Activated naive CD8-positive, alpha-beta T cell treated with anti-CD3 and anti-CD28 coated beads, Interleukin-2, amount 10 ng/mL, durations not matched to agents 7 days and 5 days (primary cell): ENCODE measurements at places on chromosomes 5 and 9. TPM values are rescaled to one million over a fixed set of nuclear protein-coding genes. Genes with fewer than 3 reads are reported as not detected.
A peak's percentile ranks its signal among the peaks of the same experiment; 100 is the strongest.

GRCh38 chr9:32644698-32645097 lies 9.2 kb upstream of the TAF1L start:
- H3K27ac ChIP-seq = no peak overlapping the region
- peaks cover 11% of the 10 kb centered on the region for H3K27me3 ChIP-seq
- H3K36me3 ChIP-seq = no peaks in the 10 kb centered on the region
- no peak overlapping the region for H3K4me3 ChIP-seq
- DNase-seq = no peak
- H3K4me1 ChIP-seq = no peaks in the 10 kb centered on the region

DNA sequence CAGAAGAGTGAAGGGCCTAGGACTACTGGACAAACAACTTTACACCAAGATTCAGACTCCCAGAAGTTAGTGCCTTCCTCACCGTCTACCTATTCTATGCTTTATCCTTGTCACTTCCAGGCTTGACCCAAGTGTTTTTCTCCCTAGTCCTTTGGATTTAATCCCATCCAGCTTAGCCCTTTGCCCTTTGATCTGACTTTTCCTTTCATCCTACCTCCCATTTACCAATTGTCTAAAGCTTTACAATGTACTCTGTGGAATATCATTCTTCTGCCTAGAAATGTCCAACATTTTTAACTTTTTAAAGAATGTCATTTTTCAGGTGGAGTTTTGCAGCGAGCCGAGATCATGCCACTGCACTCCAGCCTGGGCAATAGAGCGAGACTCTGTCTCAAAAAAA lies 292.1 kb downstream of the EPB41L4A start:
- H3K27me3 ChIP-seq = peaks cover 15% of the 10 kb centered on the region
- H3K4me1 ChIP-seq = no peaks in the 10 kb centered on the region
- H3K36me3 ChIP-seq = no peaks in the 10 kb centered on the region

DNA sequence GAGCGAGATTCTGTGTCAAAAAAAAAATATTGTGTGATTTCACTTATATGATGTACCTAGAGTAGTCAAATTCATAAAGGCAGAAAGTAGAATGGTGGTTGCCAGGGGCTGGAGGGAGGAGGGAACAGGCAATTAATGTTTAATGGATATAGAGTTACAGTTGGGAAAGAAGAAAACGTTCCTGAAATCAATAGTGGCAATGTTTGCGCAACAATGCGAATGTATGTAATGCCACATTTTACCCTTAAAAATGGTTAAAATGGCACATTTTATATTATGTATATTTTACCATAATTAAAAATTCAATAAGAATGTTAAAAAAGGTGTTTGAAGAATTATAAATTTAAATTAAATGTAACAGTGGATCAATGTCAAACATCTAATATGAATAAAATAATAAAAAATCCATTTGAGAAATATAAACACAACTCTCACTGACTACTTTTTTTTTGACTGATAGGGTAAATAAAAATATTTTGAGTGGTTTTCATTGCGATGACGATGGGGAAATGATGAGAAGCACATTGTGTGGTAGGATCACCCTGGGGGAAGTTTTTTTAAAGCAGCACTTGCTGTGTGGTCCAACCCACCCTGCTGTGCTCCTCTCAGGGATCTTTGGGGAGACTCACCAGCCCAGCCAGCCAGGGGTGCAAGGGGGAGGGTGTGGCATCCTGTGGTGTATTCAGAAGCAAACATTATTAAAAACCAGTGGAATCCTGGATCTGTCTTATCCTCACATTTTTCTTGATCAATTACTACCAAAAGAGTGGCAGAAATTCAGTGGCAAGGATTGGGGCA lies 4.3 kb downstream of the FYB1 start:
- H3K4me1 ChIP-seq = peaks cover 63% of the 10 kb centered on the region
- DNase-seq = no peak
- H3K36me3 ChIP-seq = no peaks in the 10 kb centered on the region
- peak overlapping the region; percentile 76 for H3K4me3 ChIP-seq
- H3K27me3 ChIP-seq = no peaks in the 10 kb centered on the region

GRCh38 chr9:87464110-87464991 lies 33.3 kb upstream of the DAPK1 start:
- no peak overlapping the region for H3K27ac ChIP-seq
- H3K27me3 ChIP-seq = no peaks in the 10 kb centered on the region
- H3K4me1 ChIP-seq = no peaks in the 10 kb centered on the region
- no peak overlapping the region for H3K4me3 ChIP-seq
- no peak for DNase-seq

- no peak overlapping the region for H3K27ac ChIP-seq
- no peaks in the 10 kb centered on the region for H3K36me3 ChIP-seq
- no peaks in the 10 kb centered on the region for H3K27me3 ChIP-seq
- DNase-seq = no peak
- H3K4me3 ChIP-seq = no peak overlapping the region
These were observed 150.1 kb downstream of the ATPSCKMT start for GRCh38 chr5:10099548-10099947.

- no peak overlapping the region for H3K4me3 ChIP-seq
- H3K27me3 ChIP-seq = peaks cover 28% of the 10 kb centered on the region
- no peaks in the 10 kb centered on the region for H3K36me3 ChIP-seq
- no peaks in the 10 kb centered on the region for H3K4me1 ChIP-seq
These were observed 7.6 kb upstream of the IRX4 start for GRCh38 chr5:1890296-1890695.

DNA sequence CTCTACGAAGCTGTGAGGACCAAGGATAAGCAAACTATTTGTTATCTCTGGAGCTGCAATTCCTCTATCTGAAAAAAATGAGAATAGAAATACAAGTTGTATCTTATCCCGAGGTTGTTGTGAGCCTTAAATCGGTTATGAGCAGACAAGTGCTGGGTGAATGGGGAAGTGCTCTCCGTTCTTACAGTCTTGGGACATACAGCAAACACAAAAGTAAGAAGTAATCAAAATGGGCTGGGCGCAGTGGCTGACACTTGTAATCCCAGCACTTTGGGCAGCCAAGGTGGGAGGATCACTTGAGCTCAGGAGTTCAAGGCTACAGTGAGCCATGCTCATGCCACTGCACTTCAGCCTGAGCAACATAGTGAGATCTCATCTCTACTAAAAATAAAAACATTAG lies 31.7 kb downstream of the ITK start:
- H3K27me3 ChIP-seq = no peaks in the 10 kb centered on the region
- peaks cover 80% of the 10 kb centered on the region for H3K36me3 ChIP-seq
- peak overlapping the region; percentile 83 for H3K4me3 ChIP-seq
- peaks cover 90% of the 10 kb centered on the region for H3K4me1 ChIP-seq

DNA sequence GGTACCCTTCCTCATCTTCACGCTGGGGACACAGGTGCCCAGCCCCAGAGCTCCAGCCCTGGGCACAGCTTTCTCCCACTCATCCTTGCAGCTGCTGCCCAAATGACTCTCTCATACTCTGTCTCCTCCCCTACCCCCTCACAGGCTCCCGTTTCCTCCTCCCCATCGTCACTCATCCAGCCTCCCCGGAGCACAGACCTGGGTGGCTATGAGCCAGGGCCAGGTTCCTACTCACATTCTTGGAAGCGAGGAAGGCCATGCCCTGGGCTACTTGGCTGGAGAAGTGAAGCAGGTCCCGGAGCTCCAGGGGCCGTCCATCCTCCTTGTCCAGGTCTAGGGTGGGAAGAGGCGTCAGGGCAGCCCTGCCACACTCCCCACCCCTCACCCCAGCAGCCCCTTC lies 29.3 kb downstream of the CSF1R start:
- H3K4me3 ChIP-seq = no peak overlapping the region
- peaks cover 3% of the 10 kb centered on the region for H3K36me3 ChIP-seq
- peaks cover 10% of the 10 kb centered on the region for H3K4me1 ChIP-seq
- DNase-seq = no peak

DNA sequence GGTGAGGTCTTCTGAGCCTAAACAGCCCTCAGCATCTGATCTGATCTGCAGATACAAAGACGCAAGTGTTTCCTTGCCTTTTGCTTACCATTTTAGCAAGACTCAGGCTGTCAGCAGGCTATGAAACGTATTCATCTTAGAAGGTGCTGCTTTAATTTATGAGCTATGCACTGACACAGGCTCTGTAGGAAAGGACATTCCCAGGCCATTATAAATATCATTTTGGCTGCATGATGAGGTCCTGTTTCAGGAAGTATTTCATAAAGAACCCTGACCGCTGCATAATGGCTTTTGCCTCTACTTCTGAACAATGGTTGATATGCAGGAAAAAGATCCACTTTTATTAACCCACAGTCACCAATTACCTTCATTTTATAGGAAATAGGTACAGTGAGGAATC lies 98.4 kb upstream of the CAST start:
- H3K4me1 ChIP-seq = peaks cover 13% of the 10 kb centered on the region
- H3K4me3 ChIP-seq = no peak overlapping the region
- H3K27ac ChIP-seq = no peak overlapping the region
- no peak for DNase-seq

GRCh38 chr9:109981091-109981490 lies 201.1 kb downstream of the PALM2AKAP2 start:
- no peaks in the 10 kb centered on the region for H3K4me1 ChIP-seq
- H3K27ac ChIP-seq = no peak overlapping the region
- H3K27me3 ChIP-seq = peaks cover 7% of the 10 kb centered on the region
- no peaks in the 10 kb centered on the region for H3K36me3 ChIP-seq

GRCh38 chr5:142182840-142183239 lies 74.3 kb downstream of the NDFIP1 start:
- no peak overlapping the region for H3K27ac ChIP-seq
- peaks cover 5% of the 10 kb centered on the region for H3K27me3 ChIP-seq
- no peak overlapping the region for H3K4me3 ChIP-seq
- H3K4me1 ChIP-seq = peaks cover 9% of the 10 kb centered on the region
- no peak for DNase-seq

GRCh38 chr5:120152472-120152871 lies 311.6 kb upstream of the PRR16 start:
- H3K27ac ChIP-seq = no peak overlapping the region
- no peak for DNase-seq
- no peaks in the 10 kb centered on the region for H3K27me3 ChIP-seq
- no peak overlapping the region for H3K4me3 ChIP-seq
- no peaks in the 10 kb centered on the region for H3K4me1 ChIP-seq
- H3K36me3 ChIP-seq = no peaks in the 10 kb centered on the region

DNA sequence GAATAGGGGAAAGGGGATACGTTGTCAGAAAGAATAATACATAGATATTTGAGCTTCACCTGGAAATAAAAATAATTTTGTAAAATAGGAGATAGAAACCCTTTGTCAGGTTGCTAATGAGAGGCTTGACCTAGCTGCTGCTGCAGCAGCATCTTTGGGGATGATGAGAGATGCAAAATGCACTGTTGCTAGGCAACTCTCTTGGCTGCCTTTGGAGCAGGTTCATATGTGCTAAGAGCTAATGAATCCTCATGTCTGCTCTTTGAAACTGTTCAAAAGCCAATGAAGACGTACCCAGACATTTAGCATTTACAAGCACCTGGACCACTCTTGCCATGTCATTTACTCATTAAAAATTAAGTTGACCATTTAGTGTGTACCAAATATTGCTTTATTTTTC lies 121.7 kb downstream of the FOCAD start:
- no peak overlapping the region for H3K27ac ChIP-seq
- no peaks in the 10 kb centered on the region for H3K27me3 ChIP-seq
- no peaks in the 10 kb centered on the region for H3K36me3 ChIP-seq
- DNase-seq = no peak
- H3K4me3 ChIP-seq = no peak overlapping the region

- H3K4me1 ChIP-seq = peaks cover 10% of the 10 kb centered on the region
- peaks cover 30% of the 10 kb centered on the region for H3K27me3 ChIP-seq
- no peaks in the 10 kb centered on the region for H3K36me3 ChIP-seq
These were observed 13.1 kb downstream of the LRRC26 start for GRCh38 chr9:137156567-137157375.

DNA sequence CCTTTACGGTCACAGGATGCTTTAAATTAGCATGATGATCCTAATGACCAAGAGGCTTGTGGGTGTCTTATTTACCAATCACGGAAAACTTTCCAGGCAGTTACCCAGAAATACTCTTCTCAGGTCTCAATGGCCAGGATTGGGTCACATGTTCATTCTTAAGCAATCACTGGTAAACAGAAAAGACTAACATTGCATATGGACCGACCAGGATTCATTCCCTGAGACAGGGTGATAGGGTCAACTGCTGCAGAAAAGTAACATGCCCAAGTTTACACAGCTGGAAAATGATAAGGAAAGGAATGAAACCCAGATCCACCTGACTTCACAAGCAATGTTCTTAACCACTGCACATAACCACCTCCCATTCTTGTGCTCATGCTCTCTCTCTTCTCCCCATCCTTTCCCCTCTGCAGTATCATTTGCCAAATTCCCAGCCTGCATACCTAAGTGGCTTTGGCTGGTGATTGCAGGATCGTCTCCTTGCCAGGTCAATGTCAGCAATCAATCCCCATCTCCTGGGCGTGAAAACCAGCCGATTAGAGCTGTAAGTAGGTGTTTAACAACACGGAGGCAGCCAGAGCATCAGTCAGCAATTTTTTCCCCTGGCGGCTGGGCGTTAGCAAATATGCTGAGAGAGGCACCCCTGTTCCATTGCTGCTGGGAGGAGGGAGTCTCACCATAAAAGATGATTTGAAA lies 219.4 kb downstream of the NMUR2 start:
- no peaks in the 10 kb centered on the region for H3K4me1 ChIP-seq
- no peaks in the 10 kb centered on the region for H3K36me3 ChIP-seq
- no peak overlapping the region for H3K27ac ChIP-seq
- DNase-seq = no peak
- H3K27me3 ChIP-seq = no peaks in the 10 kb centered on the region
- H3K4me3 ChIP-seq = no peak overlapping the region

DNA sequence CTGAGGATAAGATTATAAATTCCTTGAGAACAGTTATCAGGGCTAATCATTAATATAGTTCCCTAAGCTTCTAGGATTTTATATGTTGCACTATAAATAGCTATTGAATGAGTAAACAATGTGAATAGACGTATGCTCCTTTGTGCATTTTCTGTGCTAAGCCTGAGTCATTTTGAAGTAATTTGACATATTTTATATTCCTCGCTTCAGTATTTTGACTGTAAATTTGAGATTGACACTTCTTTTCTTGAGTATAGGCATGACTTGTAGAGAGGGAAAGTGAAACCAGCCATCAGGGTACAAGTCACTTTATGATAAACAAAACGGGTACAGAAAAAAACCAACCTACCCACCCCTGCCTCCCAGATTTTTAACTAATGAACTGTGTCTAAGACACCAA lies 367.7 kb upstream of the PRR16 start:
- peaks cover 2% of the 10 kb centered on the region for H3K27me3 ChIP-seq
- no peak overlapping the region for H3K4me3 ChIP-seq
- H3K4me1 ChIP-seq = no peaks in the 10 kb centered on the region
- no peaks in the 10 kb centered on the region for H3K36me3 ChIP-seq
- no peak for DNase-seq

DNA sequence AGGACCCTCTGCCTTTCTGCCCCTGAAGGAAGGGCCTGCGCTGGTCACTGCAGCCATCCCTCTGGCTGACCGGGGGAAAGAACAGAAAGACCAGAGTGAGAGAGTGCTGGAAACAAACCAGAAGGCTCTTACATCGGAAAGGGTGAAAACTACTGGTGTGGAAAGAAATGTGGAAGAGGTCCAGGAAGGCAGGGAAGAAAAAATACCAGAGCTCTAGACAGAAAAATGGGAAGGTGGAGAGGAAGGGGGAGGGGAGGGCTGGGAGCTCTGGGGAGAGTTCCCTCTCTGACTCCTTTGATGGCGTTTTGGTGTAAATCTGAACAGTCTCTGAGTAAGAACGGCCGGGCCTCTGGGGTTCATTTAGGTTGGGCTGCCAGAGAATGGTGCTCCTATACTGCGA lies 47.7 kb downstream of the COL23A1 start:
- H3K27ac ChIP-seq = no peak overlapping the region
- H3K4me3 ChIP-seq = no peak overlapping the region
- no peaks in the 10 kb centered on the region for H3K36me3 ChIP-seq
- H3K27me3 ChIP-seq = no peaks in the 10 kb centered on the region
- no peaks in the 10 kb centered on the region for H3K4me1 ChIP-seq

GLRA1 gene
- not detected for total RNA-seq

SLC6A3 gene
- total RNA-seq = 0.08 TPM

SPATA31C1 gene
- total RNA-seq = not detected

KCNMB1 gene
- total RNA-seq = not detected

EDIL3 gene
- not detected for total RNA-seq

ADAMTS19 gene
- not detected for total RNA-seq

TMC1 gene
- total RNA-seq = not detected

ADCY2 gene
- total RNA-seq = not detected
